ENCODE measurements at places on chromosomes 3 and 15.
A peak's percentile ranks its signal among the peaks of the same experiment; 100 is the strongest.

GRCh38 chr3:166706094-166706493 is 674.0 kb downstream of the ZBBX start:
- DNase-seq, result no peak

DNA sequence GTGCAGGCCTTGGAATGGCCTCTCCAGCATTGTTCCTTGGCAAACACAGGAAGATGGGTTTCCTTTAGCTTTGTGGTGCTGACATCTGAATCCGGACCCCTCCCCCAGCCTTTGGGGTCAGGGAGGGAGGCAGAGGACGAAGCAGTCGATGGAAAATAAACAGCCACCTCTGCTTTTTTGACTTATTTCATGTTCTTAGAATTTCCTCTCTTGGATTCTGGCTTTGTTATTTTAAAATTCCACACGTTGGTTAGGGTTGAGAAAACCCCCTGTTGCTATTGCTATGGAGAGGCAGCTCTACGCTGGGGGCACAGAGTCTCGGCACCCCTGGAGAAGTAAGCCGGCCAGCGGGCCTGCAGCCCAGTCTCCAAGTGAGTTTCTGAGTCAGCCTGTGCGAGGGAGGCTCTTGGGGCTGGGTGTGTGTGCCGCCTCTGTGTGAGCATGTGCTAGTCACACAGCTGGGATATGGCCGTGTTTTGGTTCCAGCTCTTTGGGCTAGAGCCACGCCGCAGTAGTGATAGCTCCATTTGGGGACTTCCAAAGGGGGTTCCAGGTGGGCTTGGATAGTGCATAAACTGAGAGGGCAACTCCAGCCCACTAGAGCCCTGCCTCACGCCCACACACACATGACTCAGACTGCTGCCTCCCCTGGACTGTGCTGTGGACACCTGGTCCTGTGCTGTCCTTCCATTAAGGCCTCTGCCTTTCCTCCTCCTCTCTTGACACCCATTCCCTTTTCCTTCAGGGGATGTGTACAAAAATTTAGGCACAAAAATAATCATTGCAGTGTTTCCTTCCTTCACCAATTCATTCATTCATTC is 58.8 kb downstream of the AMOTL2 start:
- DNase-seq, result no peak

GRCh38 chr15:22945071-22945470 is 35.1 kb downstream of the CYFIP1 start:
- DNase-seq, result no peak

DNA sequence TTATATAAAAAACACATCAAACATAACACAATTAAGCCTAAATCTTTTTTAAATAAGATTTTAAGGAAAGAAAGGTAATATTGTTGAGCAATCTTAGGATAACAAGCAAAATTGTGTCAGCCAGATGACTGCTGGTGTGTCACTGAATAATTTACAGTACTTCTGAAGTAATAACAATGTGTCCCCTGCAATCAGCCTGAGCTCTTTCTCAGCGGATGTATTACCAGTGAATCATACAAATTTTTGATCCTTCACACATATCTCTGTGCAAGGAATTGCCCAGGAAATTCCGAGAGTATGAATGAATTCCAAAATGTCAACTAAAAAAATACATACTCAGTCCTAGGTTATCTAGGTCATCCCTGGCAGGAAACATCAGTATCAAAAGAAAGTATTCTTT is 76.6 kb upstream of the PTX3 start:
- no peak for DNase-seq

DNA sequence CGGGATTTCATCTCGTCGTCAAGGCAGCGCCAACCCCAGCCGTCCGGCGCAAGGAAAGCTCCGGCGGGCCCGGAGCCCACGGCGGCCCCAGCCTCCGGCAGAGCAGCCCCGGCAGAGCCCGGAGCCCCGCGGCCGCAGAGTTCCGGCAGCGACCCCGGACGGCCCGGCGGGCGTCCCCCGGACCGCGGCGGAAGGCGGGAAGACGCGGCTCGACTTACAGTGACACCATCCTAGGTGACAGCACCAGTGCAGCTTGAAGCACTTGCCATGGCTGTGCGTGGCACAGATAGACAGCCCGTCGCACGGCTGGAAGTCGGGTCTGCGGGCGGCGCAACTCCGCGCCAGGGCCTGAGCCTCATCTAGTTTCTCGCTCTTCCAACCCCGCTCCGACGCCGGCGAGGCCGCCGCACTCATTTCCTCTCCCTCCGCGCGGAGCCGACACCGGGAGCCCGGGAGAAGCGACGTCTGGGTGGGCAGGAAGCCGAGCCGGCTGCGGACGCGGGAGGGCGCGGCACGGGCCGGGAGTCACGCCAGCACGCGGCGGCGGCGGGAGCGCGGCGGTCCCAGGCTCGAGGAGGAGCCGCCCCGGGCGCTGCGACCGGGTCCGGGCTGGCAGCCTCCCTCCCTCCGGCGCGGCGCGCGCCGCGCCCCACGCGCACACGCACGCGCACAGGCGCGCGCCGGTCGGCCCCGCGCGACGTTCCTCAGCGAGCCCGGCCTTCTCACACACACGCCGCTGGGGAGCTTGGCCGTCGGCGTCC is at the start of gene C3orf70:
Gene C3orf70, minus strand, starts transcription at position 651 of the 761 bp plus-strand sequence. Its CDS starts 237 bp downstream, at position 414.
- DNase-seq, result peak; percentile 52

DNA sequence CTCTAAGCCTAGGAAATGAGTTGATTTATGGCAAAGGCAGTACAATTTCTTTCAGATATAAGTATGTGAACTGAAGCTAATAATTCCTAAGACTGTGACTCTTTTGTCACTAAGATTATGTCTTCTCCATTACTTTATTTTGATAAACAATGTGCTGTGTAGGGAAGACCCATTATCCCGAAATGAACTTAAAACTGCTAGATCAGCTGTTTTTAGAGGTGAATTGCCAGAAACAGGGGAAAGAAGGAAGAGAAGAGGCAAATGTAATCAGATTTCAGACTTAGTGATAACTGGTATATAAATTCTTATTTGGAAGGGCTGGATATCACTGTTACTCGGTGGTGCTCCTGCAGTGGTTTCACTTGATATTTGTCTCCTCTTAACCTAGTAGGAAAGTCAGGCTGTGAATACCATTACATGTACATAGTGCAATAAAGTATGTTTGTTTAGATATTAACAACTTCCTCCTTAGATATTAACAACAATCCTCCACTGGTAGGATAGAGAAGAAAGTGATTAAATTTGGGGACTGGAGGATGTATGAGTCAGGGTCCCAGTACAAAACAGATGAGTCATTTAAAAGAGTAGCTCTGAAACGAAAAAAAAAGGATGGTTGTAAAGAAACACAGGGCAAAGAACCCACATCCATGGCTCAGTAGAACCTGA is 338.5 kb upstream of the KCNH8 start:
- no peak for DNase-seq

- no peak for DNase-seq
Measured at GRCh38 chr15:101531170-101531569, 41.7 kb upstream of the PCSK6 start.

GRCh38 chr15:69093127-69093526 is 67.3 kb upstream of the GLCE start:
- DNase-seq, result no peak

DNA sequence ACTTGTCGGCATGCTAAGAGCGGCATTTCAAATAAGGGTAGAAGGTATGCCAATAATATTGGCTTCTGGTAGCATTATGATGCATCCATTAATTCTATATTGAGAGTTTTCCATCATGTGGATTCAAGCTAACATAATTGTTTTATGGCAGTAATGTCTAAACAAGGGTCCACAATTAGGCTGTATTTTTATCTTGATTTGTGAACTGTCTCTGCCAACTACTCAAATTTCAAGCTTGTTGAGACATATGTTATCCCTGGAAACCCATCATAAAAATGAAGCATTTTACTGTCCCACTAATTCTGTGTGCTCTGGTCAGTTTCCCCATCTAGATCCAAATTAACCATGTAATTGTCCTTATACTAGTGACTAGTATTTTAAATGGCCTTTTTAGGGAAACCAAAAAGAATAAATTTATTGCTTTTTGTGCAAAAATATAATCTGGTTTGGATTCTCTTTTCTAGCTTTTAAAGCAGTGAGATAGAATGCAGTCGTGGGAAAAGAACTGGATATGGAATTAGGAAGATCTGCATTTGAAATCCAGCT is 1.2 kb upstream of the OSTN start:
- DNase-seq, result no peak

- DNase-seq, result no peak
Measured at GRCh38 chr3:193317682-193318300, 60.8 kb downstream of the ATP13A5 start.

DNA sequence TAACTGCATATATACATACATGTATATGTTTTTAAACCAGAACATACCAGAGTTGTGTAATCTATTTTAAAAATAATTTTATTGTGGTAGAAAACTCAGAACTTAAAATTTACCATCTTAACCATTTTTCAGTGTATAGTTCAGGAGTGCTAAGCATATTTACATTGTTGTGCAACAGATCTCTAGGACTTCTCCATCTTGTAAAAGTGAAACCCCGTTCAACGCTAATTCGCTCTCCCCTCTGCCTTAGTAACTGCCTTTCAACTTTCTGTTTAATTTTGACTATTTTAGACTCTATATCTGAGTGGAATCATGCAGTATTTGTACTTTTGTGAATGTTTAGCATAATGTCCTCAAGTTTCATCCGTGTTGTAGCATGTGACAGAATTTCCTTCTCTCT is 51.8 kb upstream of the SSR3 start:
- DNase-seq, result no peak

- no peak for DNase-seq
Measured at GRCh38 chr15:69145694-69146492, 14.5 kb upstream of the GLCE start.

DNA sequence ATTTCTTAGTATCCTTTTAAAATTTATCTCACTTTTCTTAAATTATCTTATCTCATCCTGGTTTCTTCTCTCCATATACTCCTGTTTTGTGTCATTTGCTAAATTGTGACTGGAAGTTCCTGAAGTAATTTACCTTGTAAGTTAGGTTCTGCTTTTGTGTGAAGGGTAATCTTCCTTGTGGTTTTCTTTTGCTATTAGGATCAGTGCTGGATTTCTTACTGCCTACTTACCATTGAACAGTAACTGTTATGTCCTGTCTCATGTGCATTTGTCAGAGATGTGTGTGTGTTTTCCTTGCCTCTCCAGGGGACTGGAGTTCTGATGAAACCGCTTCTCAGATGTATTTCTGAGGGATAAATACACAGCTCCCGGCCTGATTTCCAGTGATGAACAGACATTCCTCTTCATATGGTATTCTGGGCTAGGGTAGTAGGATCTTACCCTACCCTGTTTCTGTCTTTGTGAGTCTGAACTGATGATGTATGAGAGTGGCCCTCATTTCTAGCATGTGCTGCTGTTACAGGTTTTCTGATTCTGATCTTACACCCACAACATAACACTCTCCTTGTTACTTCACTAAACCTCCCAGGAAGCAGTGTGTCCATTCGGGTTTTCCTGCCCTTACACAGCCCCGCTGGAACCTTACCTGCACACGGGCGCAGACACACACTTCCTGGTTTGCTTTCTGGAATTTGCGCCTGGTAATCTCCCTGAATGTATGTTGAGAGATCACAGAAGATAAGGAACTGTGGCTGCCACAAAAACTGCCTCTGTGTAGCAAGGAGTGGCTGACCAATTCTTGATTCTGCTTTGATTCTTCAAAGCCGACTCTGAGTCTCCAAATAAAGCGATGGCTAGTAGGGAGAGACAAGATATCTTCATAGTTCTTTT is 14.7 kb downstream of the PAK2 start:
- no peak for DNase-seq

- no peak for DNase-seq
Measured at GRCh38 chr3:72191209-72191960, 406.4 kb upstream of the PROK2 start.

- DNase-seq, result no peak
Measured at GRCh38 chr15:66306381-66306780, 13.0 kb downstream of the DIS3L start.

DNA sequence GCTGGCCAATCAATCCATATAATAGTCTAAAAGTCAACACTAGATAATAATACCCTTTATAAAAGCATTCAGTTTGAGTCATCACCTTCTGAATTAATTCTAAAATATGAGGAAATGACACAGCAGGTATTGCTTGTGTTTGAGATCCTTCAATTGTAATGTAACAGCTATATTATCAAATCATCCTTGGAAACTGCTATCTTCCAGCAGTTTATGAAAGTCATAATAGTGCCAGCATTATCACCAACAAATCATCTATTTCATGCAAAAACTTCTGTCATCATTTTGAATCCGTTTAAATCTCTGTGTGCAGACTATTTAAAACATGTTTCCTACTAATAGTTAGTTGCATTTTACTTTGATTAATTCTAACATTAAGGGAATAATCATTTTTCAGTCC is 468.7 kb downstream of the CADM2 start:
- no peak for DNase-seq

DNA sequence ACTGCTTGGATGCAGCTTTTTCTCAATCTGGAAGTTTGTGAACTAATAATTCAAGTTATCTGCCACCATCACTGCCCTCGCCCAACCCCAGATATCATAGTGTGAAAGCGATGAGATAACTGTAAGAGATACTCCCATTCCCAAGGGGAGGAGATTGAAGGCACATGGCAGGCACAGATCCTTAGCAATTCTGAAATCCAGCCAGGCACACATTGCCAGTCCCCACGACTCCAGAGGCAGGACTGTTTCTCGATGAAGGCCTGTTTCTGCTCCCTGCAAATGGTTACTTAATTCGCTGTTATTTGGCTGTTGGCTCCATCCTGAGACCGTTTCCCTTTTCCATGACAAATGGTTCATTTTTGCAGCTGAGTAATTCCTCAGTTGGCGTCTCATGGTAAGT is 63.2 kb upstream of the NEDD4 start:
- DNase-seq, result no peak

- DNase-seq, result no peak
Measured at GRCh38 chr3:184942735-184943134, 130.8 kb downstream of the VPS8 start.
